ENCODE measurements at places on chromosomes 12 and 14.

DNA sequence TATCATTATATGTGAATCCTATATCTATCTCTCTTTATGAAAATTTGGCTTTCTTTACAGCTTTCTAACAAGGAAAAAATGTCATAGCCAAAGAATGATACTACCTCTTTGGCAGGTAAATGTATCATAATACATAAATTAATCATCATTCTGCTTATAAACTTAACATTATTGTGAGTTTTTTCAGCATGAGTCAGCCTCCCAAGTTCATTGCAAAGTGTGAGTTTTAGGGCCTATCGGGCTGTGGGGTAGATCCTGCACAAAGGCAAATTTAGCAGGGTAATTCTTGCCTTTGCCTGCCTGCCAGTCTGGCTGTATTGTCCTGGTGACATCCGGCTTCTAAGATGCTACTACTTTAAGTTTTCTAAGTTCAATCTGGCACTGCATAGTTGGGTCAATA, 412.6 kb downstream of the MDGA2 start:
- no peak for DNase-seq

DNA sequence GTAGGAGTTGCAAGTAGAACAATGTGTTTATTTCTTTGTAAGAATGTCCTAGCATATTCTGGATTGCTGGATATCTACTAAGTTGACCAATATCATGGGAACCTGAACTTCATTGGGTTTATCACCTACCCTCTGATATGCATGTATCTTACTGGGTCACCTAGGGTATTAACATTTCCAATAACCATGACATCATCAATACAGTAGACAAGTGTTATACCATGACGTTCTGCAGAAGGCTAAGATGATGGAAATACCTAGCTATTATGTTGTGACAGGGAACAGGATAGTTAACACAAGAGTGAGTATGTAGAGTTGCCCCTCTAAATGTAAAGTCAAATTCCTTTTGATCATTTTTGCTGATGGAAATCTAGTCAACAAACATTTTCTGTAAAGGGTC, 26.0 kb downstream of the GPR65 start:
- no peak for DNase-seq

DNA sequence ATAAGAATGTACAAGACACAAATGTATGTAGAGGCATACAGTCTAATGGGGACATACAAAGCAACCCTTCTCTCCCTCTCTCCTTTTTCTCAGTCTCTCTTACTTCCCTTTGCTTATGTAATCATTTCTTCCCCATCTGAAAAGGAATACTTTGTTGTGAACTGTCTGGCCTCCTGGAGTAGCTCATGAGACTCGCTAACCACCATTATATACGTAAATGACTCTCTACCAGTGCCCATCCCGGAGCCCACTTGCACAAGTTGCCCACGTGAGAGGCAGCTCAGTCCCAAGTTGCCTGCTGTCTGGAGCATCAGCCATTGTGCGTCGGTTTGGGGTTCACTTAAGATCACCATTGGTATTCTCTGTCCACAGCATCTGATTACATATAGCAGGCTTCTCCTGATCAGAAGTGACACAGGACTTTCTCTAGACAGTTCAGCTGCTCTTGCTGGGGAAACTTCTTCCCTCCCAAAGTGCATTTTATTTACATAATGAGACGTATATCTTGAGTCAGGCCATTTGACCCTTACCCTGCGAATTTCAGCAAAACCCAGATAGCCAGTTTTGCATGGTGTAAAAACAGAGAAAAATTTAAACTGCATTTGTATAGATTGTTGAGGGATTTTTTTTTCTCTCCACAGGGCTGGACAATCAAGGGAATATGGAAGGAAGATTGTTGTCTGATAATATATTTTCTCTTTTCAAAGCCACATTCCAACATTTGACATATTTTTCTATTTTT, 220.7 kb upstream of the EGLN3 start:
- DNase-seq = no peak

- peak; percentile 94 for DNase-seq
Observed at GRCh38 chr12:106223485-106224354, 24.1 kb downstream of the CKAP4 start.

DNA sequence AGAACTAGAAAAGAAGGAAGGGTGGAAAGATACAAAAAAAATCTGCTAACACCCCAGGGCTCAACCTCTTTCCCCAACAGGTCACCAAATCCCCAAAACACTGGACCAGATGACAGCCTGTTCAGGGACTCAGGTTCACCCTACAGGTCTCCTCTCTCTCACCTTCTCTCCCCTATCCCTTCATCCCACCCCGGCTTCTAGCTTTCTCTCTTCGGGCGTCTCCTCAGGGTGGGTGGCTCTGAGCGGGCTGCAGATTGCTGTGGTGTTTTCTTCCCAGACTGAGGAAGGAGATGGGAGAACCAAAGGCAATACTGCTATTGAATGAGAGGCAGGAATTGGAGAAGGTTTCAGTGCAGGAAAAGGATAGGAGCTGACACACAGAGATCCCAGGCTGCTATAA, 39.3 kb downstream of the ANO2 start:
- peak; percentile 46 for DNase-seq

GRCh38 chr12:52010692-52011601, 4.2 kb downstream of the TAMALIN start:
- no peak for DNase-seq

DNA sequence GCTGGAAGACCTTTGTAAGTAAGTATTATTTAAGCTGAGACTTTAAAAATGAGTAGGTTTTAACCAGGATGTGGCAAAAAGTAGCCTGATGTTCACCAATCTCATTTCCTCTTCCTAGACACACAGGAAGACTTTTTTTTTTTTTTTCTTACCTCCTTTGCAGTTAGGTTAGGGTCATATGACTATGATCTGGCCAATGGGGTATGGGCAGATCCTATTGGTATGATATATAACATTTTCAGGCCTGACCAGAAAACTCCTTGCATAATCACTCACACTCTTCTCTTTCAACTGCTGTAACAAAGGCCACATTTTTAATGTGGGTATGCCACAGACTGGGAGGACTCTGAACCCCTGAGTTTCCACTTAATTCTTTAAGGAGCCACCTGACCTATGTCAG, 2.7 kb upstream of the RPS6KA5 start:
- DNase-seq = no peak

GRCh38 chr12:132222096-132222807, 78.0 kb downstream of the NOC4L start:
- DNase-seq = peak; percentile 98

DNA sequence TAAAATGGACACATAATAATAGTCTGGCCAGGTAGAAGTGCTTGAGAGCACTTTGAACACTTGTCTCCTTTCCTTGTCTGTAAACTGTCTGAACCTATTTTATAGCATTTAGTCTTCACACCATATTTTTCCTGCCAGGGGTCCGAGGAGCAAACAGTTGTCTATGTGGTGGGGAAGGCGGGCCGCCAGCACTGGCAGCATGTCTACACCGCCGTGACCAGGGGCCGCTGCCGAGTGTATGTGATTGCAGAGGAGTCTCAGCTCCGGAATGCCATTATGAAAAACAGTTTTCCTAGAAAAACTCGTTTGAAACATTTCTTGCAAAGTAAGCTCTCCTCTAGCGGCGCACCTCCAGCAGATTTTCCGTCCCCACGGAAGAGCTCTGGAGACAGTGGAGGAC, 28.7 kb downstream of the HELB start:
- DNase-seq = no peak

GRCh38 chr12:53561590-53561953, 54.3 kb upstream of the NPFF start:
- DNase-seq = no peak

GRCh38 chr14:56976211-56976610, 165.9 kb upstream of the OTX2 start:
- no peak for DNase-seq

GRCh38 chr14:92135269-92135668, 13.5 kb downstream of the CPSF2 start:
- no peak for DNase-seq

DNA sequence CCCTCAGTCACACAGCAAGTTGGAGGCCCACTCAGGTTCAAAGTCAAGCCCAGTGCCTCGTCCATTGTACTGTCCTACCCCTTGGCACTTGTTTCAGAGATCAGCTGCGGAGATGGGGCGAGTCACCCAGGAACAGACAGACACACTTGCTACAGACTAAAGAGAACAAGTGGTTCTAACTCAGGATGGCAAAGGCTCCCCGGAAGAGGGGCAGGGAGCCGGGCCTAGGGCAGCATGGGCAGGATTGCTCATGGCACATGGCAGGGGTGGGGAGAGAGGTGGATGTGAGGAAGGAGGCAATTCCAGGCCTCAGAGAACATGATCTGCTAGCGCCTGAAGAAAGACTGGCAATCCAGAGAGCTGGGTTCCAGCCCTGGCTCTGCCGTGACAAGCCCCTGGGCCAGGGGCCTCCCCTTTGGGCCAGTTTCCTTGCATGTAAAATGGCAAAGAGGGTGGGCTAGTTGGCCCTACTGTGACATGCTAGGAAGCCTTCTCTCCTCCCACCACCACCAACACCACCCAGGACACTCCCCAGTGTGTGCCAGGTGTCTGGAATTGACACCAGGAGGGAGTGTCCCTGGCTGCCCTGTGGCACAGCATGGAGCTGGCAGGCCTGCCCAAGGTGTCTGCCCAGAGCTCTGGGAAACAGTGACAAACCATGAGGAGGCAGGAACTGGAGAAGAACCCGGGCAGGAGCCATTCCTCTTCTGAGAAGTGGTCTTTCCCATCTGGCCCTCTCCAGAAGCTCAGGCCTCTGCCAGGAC, 24.0 kb upstream of the IRF2BPL start:
- DNase-seq = no peak

DNA sequence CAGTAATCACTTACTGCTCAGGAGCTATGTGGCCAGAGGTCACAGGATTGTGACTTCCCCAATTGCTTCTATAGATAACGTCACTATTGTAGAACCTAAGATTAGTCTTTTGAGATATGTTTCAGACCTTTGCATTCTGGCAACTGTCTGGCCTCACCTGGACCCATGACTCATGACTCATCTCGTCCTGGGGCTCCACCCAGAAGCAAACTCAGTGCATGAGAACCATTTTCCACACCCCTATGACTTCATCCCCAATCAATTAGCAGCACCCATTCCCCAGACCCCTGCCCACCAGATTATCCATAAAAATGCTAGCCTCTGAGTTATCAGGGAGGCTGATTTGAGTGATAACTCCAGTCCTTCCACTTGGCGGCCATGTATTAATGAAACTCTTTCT, 186.9 kb downstream of the EMP1 start:
- peak; percentile 84 for DNase-seq

GRCh38 chr14:80538633-80539375, 327.5 kb upstream of the DIO2 start:
- no peak for DNase-seq

- no peak for DNase-seq
Observed at GRCh38 chr12:100671396-100672074, 98.1 kb downstream of the GAS2L3 start.

DNA sequence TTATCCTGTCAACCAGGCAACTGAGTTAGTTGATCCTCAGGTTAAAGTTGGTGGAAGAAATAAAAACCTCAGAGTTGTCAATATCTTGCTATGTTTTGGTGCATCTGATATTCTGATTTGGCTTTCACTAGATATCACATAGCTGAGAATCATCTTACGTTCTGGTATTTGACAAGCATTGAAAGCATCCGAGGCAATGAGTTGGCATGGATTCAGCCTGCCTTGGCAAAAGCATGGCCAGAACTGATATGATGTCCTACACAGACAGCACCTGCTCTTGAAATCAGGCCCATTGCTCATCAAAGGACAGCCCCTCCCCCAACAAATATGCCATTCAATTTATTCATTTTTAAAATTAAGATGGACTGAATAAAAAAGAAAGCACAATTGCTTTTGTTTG, 320.7 kb upstream of the ATP2B1 start:
- no peak for DNase-seq

GRCh38 chr12:120006258-120006975, 17.4 kb downstream of the BICDL1 start:
- DNase-seq = peak; percentile 78

- DNase-seq = no peak
Observed at GRCh38 chr12:56161690-56162351, 3.7 kb downstream of the MYL6 start.

- DNase-seq = no peak
Observed at GRCh38 chr12:108270035-108270848, 68.9 kb downstream of the CMKLR1 start.

DNA sequence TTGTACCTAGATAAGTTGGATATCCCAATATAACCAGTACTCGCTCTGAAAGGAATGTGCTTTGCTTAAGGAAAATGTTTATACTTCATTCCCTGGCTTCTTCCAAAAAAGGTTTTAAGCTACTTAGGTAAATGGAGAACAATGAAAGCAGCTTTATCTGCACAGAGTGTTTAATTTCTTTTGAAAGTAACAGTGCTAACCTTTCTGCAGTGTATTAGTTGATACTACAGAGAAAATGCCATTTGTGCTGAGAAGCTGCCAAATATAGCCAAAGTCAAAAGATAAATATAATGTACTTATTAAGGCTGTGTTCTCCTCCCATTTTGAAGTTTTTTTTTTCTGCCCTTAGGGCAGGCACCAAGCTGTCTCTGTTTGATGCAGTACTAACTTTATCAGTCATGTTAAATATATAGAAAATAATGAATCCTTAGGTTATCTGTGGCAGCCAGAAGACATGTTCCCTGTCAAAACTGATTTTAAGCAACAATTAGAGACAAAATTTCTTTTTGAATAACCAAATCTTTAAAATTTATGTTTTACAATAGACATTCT, 145.4 kb upstream of the KITLG start:
- DNase-seq = no peak

GRCh38 chr14:35147711-35148110, 25.4 kb downstream of the PRORP start:
- DNase-seq = no peak

- DNase-seq = no peak
Observed at GRCh38 chr12:57006809-57007475, 596 bp upstream of the ZBTB39 start.

- DNase-seq = no peak
Observed at GRCh38 chr12:127343940-127344339, 923.0 kb upstream of the TMEM132C start.

DNA sequence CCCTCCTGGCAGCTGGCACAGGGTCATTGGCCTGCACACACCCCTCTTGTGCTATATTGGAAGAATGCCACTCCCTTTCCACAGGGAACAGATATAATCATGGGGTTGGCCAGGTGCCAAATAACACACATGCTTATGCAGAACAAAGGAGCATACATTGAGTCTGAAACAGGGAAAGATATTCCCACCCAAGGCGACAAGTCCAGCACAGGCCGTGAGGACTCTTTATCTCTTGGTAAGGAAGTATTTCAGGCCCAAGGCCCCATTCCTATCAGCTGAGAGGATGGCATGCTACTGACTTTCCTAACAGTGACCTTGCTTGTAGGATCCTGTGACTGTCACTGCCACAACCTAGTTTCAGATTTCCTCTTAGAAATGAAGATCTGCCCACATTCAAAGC, 59.0 kb upstream of the STXBP6 start:
- no peak for DNase-seq

GRCh38 chr12:24152270-24152669, 202.8 kb upstream of the SOX5 start:
- DNase-seq = no peak

GRCh38 chr12:103011974-103012763, 54.7 kb downstream of the ASCL1 start:
- no peak for DNase-seq
